ENCODE measurements at places on chromosomes 1 and 21.
A peak's percentile ranks its signal among the peaks of the same experiment; 100 is the strongest.

DNA sequence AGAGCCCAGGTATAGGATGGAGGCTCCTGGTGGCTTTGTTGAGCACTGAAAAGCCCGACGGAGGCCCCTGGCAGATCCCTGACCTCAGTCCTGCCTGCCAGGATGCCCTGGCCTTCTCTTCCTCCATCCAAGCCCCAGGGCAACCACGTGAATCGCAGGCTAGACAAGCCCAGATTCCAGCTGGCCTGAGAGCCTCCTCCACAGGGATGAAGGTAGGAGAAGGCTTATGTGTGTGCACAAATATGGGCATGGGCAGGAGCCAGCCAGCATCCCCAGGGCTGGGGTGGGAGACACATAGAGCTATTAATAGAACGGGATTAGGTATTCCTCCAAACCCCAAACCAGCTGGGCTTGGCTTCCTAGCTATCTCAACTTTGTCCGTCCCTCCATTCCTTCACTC is 4.0 kb upstream of the EXTL1 start:
- DNase-seq: no peak

GRCh38 chr1:117654493-117655219 is 48.8 kb downstream of the TENT5C start:
- DNase-seq: no peak

DNA sequence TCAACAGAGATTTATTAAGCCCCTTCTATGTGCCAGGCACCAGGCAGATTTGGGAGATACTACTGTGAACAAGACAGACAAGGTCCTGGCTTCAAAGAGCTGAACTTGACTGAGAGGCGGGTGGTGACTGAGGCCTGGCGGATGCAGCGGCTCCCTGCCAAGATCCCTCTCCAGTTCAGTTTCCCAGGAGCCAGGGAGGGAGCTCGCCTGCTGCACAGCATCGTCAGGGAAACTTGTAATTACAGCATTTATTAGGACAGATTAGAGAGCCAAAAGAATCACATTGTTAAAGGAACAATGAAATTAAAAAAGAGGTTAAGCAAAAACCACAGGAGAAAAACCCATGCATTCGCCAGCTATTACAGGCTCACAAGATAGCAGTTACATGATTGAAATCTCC is 55.3 kb downstream of the ETS2 start:
- no peak for DNase-seq

GRCh38 chr21:34967509-34968289 is 81.4 kb downstream of the RUNX1 start:
- DNase-seq: no peak

GRCh38 chr1:246435421-246436041 is 71.5 kb downstream of the SMYD3 start:
- DNase-seq: no peak

DNA sequence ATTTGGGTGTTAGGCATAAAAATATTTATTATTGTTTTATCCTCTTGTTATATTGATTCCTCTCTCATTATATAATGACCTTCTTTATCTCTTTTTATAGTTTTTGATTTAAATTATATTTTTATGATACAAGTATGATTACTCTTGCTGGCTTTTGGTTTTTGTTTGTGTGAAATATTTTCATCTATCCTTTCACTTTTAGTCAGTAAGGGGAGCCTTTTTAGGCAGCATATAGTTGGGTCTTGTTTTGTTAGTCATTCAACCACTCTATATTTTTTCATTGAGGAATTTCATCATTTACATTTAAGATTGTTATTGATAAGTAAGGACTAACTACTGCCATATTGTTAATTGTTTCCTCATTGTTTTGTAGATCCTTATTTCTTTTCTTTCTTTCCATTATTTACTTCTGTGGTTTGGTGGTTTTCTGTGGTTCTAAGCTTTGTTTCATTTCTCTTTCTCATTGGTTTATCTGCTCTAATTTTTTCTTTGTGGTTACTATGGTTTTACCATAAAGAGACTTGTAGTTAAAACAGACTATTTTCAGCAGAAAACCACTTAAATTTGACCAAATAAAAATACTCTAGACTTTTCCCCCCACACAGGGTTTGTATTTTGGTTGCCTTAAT is 593.1 kb downstream of the NUF2 start:
- DNase-seq: no peak

DNA sequence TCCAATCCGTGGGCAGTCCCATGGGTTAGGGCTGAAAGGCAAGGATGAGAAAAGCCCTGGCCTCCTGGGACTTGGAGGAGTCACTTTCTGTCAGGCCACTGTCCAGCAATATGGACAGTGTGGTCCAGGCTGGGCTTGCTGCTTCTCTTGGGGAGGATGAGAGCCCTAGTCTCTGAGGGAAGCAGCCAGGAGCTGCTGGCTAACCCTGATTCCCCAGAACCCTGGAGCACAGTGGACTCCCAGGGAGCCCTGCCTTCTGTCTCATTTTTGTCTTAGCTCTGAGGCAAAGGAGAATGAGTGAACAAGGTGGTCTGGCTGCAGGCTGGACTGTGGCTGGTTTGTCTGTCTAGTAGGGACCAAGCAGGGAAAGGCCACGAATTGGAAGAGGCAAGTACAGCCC is 23.8 kb upstream of the EDN2 start:
- DNase-seq: no peak

DNA sequence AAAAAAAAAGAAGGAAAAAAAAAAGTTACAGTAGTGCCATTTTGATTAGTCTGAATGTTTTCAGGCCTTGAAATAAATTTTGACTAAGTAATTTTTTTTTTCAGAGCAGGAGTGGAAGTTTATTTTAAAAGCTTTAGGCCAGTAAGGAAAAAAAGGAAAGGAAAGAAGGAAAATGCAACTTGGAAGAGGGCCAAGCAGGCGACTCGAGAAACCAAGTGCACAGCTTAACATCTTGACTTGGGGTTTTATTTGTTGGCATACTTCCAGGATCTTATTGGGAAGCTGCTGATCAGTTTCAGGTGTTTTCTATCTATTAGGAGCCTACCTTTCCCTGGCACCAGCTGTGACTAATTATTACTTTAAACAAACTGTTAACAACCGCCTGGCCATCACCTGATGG is 41.7 kb downstream of the ATF3 start:
- no peak for DNase-seq

- DNase-seq: no peak
Measured at GRCh38 chr1:57889676-57890320, 465.9 kb upstream of the DAB1 start.

DNA sequence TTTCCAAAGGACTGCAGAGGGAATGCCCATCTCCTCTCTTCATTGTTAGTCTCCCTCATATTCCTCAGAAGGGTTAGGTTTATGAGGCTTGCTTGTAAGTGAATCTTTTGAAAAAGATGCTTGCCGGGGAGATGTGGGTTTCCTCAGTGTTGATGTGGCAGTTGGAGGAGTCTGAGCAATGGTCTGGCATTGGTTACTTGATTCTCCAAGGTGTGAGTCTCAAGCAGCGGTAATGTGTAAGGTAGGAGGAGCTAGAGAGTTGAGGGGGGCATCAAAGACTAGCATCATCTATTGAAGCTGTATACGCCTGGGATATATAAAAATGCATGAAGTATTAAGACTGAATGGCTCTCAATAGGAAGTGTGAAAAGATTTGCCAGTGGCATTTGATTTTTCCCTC is 21.5 kb downstream of the KHDRBS1 start:
- DNase-seq: no peak

DNA sequence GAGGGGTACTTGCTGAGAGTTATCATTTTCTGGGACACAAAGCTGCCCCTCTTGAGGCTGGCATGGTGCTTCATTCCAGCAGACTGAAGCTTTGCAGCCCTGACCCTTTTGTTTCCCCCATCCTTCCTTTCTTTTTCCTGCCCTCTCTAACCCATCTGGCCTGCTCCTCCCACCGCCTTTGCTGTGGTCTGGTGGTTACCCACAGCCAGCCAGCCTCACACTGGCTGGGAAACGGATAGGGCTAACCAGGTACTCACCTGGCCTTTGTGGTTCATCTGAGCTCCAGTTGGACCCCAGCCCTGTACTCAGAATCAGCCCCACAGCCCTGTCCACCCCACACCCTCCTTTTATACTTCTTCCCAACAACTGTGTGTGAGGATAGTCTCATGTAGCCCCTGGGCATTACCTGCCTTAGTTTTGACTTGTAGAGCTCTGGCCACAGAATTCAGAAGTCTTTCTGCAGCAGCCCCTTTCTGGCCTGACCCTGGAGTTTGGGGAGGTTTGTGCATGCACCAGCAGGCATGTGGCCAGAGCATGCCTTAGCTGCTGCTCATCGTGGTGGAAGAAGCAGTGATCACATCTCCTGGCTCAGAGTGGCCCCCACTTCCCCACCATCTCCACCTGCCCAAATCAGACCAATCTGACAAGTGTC is 138.0 kb downstream of the TRABD2B start:
- DNase-seq: no peak

DNA sequence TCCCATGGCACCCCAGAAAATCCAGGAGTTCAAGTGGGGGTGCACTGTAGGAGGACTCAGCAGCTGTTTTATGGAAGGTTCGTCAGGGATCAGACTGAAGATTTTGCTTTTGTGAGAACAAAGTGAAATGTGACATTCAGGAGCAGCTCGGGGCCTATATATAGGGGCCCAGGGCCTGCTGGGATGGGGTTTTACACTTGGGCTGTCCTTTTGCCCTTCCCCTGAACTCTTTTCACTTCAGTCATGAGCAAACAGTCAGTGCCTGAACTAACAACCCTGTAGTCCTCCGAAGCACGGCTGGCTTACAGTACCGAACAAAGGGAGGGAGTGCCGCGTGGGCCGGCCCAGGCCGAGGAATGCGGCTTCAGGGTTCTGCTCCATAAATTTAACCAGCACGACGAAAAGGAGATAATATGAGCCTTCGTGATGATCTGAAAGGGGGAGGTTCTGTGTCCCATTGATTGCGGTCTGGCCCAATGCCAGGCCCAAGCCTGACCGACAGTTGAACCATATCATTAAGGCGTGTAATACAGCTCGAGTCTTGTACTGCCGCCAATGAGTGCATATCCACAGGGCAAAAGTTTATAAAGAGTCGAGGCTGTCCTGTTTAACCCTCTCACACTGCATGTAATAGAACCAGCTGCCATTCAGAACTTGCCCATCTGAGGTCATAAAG is 139.9 kb downstream of the DHRS3 start:
- peak; percentile 98 for DNase-seq

DNA sequence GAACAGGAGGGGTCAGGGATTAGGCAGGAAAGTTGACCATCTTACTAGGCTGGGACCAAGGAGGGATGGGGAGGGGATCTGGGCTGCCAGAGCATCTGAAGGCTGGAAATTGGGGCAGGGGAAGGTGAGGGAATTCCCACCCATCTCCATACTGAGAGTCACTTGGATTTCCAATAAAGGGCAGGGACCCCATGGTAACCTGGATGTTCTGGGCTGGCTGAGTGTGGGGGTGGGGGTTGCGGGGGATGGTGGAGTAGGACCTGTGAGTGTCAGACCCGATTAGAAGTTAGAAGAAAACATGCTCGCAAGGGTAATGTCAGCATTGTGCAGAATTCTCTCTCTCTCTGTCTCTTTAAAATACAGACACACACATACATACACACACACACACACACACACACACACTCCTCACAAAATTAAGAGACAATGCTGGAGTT is 40.0 kb upstream of the EPS15 start:
- no peak for DNase-seq

GRCh38 chr1:82090104-82090503 is 289.4 kb downstream of the ADGRL2 start:
- DNase-seq: no peak

DNA sequence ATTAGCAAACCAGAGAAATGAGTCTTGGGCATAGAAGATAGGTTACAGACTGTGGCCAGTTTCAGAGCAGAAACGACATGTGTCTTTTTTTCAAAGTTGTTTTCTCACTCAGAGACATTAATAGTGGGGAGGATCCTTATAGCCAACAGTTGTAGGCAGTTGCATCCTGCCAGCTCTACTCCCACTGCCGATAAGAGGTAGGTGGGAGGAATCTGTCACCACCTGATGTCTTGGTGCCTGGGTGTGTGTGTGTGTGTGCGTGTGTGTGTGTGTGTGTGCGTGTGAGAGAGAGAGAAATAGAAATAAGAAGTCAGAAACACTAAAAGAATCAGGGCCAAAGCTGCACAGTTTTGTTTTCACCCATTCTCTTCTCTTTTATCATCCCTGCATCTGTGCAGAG is 219.5 kb downstream of the ZP4 start:
- DNase-seq: no peak

DNA sequence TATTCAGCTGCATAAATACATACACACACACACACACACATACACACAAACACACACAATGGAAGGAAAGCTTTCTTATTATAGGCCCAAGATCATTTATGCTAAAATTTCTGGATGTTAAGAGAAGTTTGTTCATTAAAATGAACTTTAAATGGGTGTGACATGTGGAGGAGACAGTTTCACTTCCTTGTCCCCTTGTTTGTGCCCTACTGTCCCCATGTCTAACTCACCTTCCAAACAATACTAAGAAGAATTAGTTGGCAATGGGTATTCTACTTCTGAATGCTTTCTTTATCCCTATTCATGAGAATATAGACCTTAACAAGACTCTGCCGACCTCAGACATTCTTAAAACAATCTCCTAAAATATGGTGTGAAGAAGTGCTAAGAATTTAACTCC is 63.5 kb upstream of the NRIP1 start:
- DNase-seq: no peak

GRCh38 chr1:178393370-178393769 is 103.4 kb downstream of the CLEC20A start:
- no peak for DNase-seq

GRCh38 chr1:44497422-44498170 is 92.5 kb downstream of the RNF220 start:
- no peak for DNase-seq

DNA sequence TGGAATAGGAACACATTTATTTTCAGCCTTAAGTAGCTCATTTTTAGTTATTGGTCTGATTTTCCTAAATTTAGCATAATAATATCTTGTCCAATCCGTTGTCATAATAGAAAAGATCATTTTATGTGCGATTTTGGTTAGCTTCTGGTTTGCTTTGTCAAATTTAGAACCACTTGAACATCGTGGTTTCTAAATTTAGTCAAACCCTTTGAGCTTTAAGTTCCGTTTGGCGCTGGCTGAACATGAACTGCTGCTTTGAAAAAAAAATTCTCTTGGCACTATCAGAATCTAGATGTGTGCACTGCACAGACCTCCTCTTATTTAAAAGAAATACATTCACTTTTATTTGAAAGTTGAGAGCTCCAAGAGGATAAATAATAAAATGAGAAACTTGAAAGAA is 370.6 kb downstream of the PTPRC start:
- peak; percentile 1 for DNase-seq

GRCh38 chr21:24705201-24705600 is 902.1 kb downstream of the MRPL39 start:
- DNase-seq: no peak

GRCh38 chr21:33403786-33404585 is 773 bp downstream of the IFNGR2 start:
- peak; percentile 79 for DNase-seq

DNA sequence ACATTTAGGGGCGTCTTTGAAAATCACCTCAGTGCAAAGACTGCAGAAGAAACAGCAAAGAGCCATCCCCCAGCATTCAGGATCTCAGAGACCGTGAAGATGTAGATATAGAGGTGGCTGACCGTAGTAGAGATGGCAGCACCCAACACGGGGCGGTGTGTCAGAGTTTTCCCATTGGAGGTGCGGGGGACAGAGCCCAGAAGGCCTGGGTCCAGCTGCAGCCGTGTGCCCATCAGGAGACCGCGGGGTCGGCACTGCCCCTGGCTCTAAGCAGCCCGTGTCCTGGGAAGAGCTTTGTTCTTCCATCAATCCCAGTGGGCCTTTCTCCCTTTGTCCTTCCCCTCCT is 1.1 kb downstream of the GABRD start:
- DNase-seq: no peak

GRCh38 chr1:221630236-221630635 is 111.7 kb downstream of the DUSP10 start:
- no peak for DNase-seq

- DNase-seq: no peak
Measured at GRCh38 chr21:46006547-46007491, 25.2 kb downstream of the COL6A1 start.

Measured in small intestine (tissue), 16 donors.